ENCODE measurements at places on chromosomes 5 and 9.

GRCh38 chr5:136686192-136686872 lies 321.0 kb upstream of the TRPC7 start:
- no peak for DNase-seq

GRCh38 chr9:131677444-131678180 lies 62.3 kb downstream of the RAPGEF1 start:
- DNase-seq: no peak

- DNase-seq: no peak
Observed at GRCh38 chr9:93265301-93265971, 81.5 kb downstream of the WNK2 start.

GRCh38 chr9:106581973-106582372 lies 281.0 kb upstream of the ZNF462 start:
- no peak for DNase-seq

GRCh38 chr9:135221951-135222631 lies 134.6 kb downstream of the OLFM1 start:
- no peak for DNase-seq

DNA sequence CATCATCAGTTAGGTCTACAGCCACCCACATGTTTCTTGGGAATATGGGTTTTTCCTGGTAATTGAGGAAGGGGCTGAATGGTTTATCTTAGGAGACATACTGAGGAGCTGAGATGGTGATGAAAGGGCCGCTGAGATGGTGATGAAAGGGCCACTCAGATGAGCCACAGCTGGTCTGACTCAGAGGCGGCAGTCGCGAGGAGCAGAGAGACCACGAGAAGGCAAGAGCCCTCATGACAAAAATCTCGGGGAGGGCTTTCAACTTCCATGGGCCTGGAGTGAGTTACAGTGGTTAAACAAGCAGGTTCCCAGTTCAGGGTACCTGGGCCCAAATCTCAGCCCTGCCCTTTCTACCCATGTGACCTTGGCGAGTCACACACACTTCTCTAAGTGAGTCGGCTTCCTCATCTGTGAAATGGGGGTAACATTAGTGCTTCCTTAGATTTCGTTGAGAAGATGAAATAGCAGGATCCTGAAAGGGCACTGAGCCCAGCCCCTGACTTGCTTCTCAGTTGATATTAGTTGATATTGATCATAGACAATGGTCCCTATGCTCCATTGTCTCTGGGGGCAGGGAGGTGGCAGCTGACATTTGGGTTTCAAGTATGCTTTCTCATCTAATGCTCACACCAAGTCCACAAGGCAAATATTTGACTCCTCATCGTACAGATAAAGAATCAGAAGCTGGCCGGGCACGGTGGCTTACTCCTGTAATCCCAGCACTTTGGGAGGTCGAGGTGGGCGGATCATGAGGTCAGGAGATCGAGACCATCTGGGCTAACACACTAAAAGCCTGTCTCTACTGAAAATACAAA lies 169.5 kb downstream of the RGS3 start:
- no peak for DNase-seq

- DNase-seq: no peak
Observed at GRCh38 chr5:156354571-156354970, 27.6 kb downstream of the SGCD start.

DNA sequence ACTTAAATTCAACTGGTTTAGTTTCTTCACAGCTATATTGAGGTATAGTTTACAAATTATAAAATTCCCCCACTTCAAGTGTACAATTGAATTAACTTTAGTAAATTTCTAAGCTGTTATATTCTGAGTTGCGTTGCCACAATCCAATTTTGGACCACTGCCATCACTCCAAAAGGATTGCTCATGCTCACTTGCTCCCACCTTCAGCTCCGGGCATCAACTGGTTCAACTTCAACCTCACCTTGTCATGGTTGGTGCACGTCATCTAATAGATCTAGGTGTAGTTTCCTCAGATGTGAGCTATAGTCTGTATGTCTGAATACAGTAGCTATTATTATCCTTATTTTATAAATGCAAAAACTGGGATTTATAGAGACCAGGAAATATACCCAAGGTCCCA lies 942.5 kb upstream of the WWC1 start:
- DNase-seq: no peak

GRCh38 chr5:167888393-167888792 lies 403.1 kb upstream of the WWC1 start:
- no peak for DNase-seq

GRCh38 chr9:12989669-12990068 lies 214.8 kb downstream of the LURAP1L start:
- no peak for DNase-seq

DNA sequence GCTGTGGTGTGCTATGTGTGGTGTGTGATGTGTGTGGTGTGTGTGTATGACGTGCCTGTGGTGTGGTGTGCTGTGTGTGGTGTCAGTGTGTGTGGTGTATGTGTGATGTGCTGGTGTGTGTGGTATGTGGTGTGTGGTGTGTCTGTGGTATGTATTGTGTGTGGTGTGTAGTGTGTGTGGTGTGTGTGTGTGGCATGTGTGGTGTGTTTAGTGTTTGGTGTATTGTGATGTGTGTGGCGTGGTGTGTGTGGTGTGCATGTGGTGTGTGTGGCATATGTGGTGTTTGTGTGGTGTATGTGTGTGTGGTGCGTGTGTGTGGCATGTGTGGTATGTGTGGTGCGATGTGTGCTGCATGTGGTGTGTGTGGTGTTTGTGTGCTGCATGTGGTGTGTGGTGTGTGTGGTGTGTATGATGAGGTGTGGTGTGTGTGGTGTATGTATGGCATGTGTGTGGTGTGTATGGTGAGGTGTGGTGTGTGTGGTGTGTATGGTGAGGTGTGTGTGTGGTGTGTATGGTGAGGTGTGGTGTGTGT lies 18.3 kb upstream of the RNU6ATAC start:
- DNase-seq: no peak

GRCh38 chr5:52577546-52577945 lies 210.2 kb upstream of the ITGA1 start:
- DNase-seq: no peak

- DNase-seq: peak; percentile 100
Observed at GRCh38 chr9:128723866-128724743, at the start of gene ZDHHC12. ZDHHC12 (minus strand) TSS chr9:128724127; CDS start chr9:128724093, 34 bp downstream.

DNA sequence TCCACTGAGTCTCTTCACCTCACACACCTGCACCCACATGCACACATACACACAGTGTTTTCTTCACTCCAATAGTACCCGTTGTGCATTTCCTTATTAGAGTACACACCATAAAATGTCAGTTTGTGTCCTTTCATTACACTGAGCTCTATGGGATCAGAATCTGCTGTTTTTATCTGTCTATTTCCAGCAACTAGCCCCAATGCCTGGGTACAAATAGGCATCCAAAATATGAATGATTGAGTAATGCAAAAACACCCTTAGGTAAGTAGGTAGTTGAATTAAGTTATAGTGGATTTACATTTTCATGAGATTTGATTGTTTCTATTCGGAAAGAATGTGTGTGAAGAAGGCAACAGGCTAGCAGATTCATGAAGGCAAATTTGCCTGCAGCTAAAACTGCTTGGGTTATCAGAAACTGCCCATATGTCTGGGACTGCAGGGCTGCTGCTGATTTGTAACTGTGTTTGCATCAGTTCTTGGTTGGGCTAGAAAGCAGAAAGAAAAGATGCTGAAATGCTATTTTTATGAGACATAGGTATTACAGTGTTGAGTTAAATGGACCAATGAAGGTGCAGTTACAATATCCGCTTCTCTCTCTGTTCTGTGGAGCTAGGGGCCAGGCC lies 26.9 kb downstream of the PPP3R2 start:
- DNase-seq: no peak

- peak; percentile 20 for DNase-seq
Observed at GRCh38 chr9:68685770-68686169, 19.3 kb upstream of the PIP5K1B start.

- DNase-seq: no peak
Observed at GRCh38 chr5:58497386-58497785, 6.2 kb downstream of the GAPT start.

DNA sequence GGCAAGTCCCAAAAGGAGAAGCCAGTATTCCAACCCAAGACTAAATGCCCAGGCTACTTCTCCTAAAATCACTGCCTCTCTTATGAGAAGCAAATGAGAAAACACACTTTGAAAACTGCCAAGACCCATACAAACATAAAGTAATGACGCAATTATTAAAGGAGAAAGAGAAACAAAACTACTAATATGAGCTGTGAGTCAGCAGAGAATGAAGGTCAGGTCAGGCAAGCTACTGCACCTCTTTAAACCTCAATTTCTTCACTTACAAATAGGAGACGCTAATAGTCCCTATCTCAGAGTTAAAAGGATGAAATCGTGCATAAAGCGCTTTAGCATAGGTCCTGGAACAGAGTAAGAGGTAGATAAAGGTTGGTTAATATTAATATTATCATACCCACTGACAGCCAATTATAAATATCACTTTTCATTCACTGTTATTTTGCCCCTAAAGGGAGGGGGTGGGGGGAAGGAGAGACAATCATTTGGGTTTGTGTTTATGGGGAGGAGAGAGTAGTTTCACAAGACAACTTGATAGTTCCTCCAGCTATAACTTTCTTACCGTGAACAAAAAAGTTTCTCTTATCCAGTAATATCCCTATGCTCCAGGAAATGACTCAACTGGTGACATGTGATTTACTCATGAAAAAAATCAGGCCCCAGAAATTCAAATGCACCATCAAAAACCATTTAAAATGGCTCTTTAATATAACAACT lies 3.6 kb downstream of the PSMB7 start:
- no peak for DNase-seq

DNA sequence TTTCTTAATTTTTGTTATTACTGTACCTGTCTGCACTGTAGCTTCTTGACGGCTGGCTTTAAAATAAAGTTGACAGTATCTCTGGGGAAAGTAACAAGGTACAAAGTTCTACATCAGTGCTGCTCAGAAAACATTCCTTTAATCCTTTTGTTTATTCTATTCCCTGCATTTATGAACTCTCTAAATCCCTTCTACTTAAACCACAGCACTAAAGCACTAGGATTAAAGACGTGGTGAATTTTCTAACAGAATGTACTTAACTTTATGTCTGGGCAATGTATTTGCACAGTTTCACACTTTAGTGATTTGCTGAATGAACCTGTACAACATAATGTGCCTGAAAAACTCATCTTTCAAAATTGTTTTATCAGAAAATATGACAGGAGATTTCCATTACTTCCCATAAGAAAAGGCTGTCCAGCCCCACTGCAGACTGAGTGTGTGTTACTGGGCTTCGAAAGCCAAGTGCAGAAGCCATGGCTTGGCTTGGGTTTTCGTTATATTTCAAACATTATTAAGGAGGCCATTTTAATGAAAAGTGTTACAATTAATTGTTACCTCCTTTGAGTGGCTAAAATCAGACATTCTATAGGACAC lies 43.8 kb downstream of the LHFPL2 start:
- DNase-seq: no peak

GRCh38 chr9:90142580-90142979 lies 500.0 kb downstream of the DIRAS2 start:
- DNase-seq: peak; percentile 69

DNA sequence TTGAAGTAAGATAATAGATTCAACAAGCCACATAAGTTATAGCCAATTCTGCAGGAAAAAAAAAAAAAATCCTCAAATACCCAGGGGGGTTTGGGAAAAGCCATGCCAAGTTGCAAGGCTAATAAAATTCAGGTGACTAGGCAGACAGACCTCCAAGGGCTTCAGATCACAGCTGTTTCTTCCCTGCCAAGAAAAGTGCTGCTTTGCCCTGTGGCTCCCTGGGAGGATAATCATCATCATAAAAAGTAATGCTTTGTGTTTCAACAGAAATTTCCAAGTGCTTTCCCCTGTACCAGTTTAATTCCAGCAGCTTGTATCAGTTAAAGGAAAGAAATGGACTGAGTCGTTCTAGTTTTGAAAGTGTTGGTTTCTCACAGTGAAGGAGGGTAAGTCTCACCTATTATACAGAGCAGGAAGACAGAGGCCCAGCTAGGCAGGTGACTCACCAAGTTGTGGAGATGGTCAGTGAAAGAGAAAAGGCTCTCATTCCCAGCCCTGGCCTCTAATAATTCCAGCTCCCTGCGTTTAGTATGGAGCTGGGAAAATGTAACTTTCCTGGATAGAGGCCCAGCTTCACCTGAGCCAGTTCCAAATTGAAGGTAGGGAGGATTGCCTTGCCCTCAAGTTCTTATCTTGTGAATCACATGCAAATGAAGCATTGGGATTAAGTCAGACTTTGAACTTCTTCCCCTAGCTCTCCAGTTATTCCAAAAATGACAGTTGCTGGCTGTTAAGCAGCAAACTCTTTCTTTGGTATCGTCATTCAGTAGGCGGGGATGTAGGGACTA lies 263.4 kb downstream of the GRIA1 start:
- DNase-seq: no peak

DNA sequence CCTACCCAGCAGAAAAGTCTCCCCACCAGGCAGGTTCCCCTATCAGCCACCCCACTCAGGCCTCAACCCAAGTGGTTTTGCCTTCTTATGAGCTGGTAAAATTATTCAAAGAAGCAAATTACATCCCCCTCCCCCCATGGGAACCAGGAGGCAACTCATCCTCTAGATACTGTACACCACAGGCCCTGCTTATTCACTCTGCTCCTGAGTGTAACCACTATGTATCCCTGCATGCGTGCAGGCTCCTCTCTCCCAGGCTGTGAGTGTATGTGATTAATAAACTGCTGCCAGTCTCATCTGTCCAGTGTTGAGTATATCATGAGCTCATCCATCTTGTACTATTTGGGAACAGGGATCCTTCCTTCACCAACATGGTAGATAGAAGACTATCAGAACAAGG lies 8.6 kb downstream of the KCTD16 start:
- no peak for DNase-seq

DNA sequence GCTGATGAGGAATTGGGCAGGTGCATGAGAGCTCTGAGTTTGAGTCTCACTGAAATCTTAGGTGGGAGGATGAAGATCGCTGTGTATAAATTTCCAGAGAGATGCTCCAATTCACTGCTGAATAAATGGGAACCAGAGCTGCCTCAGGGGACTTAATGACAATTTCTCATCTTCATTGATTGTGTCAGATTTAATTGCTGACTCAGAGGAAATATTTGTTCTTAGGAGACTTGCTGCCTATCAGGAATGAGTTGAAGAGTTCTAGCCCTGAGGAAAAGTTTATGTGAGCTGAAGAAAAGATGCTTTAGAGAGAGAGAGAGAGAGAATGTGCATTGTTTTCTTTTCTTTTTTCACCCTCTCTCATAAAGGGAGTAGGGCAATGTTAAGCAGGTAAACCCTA lies 827.5 kb upstream of the WWC1 start:
- no peak for DNase-seq

DNA sequence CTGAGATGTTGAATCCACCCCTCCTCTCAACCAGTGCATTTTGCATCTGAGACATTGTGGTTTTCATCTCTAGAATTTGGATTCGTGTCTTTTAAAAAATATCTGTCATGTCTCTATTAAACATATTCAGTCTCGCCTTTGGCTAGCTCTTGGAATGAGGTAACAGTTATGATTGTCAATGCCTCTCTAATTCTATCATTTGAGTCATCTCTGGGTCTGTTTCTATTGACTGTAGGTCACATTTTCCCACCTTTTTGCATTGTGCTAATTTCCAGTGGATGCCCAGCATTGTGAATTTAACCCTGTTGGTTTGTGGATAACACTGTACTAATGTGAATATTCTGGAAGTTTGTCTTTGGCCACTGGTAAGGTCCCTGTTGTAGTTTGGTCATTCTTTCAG lies 8.4 kb upstream of the SLC6A3 start:
- DNase-seq: no peak

Measured in activated CD4-positive, alpha-beta T cell treated with anti-CD3 and anti-CD28 coated beads, Interleukin-2, amount 10 ng/mL, durations not matched to agents 7 days and 5 days (primary cell).